COR-L47 (cell line): ENCODE measurements at places on chromosomes 11 and 22.
A peak's percentile ranks its signal among the peaks of the same experiment; 100 is the strongest.

GRCh38 chr11:9203691-9204311, 61.3 kb downstream of the DENND5A start:
- DNase-seq: no peak

- peak; percentile 30 for DNase-seq
These were observed 85.5 kb upstream of the PGR start for GRCh38 chr11:101215069-101215468.

- DNase-seq: peak; percentile 95
These were observed at the start of gene HTR3A for GRCh38 chr11:113974741-113975470. Gene HTR3A, plus strand, starts transcription at chr11:113975108. Its CDS starts 218 bp downstream, at chr11:113975326.

DNA sequence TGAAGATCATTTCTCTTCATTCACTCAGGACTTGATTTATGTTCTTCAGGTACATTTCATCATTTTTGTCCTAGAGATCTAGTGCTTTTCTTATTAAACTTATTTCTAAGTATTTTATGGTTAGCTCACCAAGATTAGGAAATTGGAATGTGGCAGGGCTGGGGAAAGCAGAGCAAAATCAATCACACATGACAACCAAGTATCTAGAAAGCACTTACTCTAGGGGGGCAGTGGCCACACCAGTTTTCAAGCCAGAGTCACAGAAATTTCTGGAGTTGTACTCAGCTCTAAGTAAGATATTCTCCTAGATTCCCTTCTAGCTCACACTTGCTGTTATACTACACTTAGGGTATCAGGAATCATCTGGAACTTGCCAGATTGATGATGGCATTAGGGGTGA, 33.3 kb upstream of the MYEOV start:
- DNase-seq: no peak

- DNase-seq: no peak
These were observed 21.5 kb downstream of the C22orf23 start for GRCh38 chr22:37931893-37932389.

GRCh38 chr11:63608353-63609345, 5.6 kb downstream of the PLAAT3 start:
- DNase-seq: no peak

DNA sequence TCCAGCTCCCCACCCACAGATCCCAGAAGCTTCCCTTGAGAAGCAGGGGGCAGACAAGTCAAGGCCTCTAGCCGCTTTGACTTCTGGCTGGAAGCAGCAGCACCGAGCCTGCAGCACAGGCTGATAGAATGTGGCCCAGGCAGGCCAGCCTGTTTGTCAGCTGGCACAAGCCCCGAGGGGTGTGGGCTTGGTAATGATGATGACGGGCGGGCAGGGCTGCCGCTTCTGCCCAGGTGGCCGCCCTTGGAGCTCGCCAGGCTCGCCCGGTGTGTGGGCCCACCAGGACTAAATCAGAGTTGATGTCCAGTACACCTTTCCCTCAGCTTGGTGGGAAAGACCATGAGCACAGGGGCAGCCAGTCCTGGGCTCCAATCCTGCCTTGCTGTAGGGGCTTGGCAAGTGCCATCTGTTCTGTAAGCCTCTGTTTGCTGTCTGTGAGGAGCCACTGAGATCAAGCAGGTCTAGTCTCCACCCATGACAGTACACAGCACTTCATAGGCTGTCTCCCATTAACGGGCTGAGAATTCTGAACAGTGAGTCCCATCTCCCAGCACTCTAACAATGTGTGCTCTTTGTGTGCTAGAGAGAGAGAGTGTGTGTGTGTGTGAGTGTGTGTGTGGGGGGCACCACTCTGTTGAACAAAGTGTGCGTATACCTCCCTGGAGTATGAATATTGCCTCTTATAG, 26.8 kb downstream of the MICAL2 start:
- DNase-seq: peak; percentile 52

- peak; percentile 8 for DNase-seq
These were observed 652.5 kb downstream of the NTM start for GRCh38 chr11:132022733-132023478.

DNA sequence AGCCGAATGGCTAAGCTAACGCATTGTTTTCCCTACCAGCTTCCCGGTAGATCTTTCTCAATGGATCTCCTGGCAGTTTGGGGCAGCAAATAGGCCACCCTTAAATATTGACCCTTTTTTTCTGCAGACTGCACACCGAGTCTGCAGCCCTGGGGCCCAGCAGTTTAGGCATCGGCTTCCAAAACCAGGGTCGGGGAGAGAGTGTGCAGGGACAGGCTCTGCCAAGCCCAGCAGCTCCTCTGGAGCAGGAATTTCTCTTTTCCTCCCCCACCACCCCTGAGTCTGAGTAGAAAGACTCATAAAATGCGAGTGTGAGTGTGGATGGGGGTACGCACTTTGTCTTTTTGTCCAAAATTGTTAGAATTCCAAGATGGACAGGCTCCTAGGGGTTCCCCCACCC, 113.2 kb downstream of the FEZ1 start:
- no peak for DNase-seq

GRCh38 chr11:48114740-48115139, 101.9 kb upstream of the OR4B1 start:
- no peak for DNase-seq

- no peak for DNase-seq
These were observed 77.0 kb downstream of the PRMT3 start for GRCh38 chr11:20464518-20464917.

- DNase-seq: peak; percentile 94
These were observed 24.5 kb upstream of the CABP7 start for GRCh38 chr22:29695129-29695926.
